ENCODE measurements at places on chromosomes 13 and 19.

DNA sequence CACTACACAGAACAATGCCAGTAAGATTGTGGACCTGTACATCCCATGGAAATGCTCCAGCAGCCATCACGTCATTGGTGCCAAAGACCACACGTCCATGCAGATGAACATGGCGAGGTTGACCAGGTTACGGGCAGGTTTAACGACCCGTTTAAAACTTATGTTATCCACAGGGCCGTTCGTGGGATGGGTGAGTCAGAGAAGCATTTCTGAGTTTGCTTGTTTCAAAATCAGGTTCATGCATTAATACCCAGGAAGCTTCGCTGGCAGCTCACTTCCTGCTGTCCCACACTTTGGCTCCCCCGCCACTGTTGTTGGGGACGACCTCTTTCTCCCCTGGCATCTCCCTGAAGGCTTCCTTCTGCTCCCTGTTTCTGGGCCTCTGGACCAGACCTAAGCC lies 194.1 kb downstream of the USP12 start:
- no peak for DNase-seq

DNA sequence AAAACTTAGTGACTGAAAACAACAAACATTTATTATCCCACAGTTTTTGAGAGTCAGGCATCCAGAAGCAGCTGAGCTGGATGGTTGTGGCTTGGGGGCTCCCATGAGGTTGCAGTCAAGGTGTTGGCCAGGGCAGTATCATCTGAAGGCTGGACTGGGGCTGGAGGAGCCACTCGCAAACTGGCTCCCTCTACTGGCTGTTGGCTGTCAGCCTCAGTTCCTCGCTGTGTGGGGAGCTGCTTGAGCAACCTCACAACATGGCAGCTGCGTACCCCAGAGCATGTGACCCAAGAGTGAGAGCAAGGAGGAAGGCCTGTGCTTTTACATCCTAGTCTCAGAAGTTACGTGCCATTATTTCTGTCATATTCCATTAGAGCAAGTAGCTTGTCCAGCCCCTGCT lies 9.7 kb downstream of the YJU2 start:
- no peak for DNase-seq

- DNase-seq: no peak
These were observed 503 bp downstream of the TUBA3C start for GRCh38 chr13:19181021-19181620.

- DNase-seq: no peak
These were observed 1445.9 kb downstream of the PCDH9 start for GRCh38 chr13:65784088-65784816.

GRCh38 chr13:50248516-50249143 lies 233.4 kb downstream of the KCNRG start:
- no peak for DNase-seq

GRCh38 chr13:73955977-73956500 lies 178.2 kb downstream of the KLF12 start:
- no peak for DNase-seq

- DNase-seq: no peak
These were observed 11.7 kb downstream of the SLC27A1 start for GRCh38 chr19:17481986-17482385.

- DNase-seq: no peak
These were observed 14.2 kb upstream of the ANGPTL8 start for GRCh38 chr19:11225172-11225571.

- DNase-seq: no peak
These were observed 1310.6 kb downstream of the SLITRK1 start for GRCh38 chr13:82571653-82572052.

DNA sequence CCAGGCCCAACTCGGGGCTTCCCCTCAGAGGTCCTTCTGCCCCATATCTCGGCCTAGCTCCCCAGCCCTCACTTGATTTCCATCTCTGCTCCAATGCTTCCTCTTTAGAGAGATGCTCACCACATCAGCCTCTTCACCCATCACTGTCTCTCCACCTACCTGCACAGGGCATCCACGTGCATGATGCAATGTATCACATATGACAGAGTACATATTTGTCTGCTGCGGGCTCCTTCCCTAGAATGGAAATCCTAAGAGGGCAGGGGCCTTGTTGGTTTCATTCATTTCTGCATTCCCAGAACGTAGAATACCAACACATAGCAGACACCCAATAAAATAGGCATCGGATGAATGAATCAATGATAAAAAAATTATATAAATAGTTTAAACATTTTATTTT lies 130.3 kb downstream of the USP12 start:
- DNase-seq: no peak
